ENCODE measurements at places on chromosomes 6 and 20.

DNA sequence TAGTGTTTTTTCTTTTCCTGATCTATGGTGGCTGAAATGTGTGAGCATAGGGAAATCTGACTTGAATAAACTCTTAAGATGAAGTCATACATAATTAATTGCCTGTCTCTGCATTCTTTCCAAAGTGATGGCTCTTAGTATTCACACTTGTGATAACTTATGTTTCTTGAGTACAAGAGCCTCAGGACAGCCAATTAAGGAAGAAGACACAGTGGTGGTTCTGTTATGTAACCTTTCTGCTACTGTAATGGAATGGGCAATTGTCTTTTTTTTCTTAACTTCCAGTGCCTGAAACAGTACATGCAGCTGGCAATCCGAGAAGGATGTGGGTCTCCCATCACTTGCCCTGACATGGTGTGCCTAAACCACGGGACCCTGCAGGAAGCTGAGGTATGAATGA lies 40.1 kb downstream of the RNF144B start:
- no peak for DNase-seq

GRCh38 chr20:3847429-3847940 lies 851 bp downstream of the MAVS start:
- no peak for DNase-seq

DNA sequence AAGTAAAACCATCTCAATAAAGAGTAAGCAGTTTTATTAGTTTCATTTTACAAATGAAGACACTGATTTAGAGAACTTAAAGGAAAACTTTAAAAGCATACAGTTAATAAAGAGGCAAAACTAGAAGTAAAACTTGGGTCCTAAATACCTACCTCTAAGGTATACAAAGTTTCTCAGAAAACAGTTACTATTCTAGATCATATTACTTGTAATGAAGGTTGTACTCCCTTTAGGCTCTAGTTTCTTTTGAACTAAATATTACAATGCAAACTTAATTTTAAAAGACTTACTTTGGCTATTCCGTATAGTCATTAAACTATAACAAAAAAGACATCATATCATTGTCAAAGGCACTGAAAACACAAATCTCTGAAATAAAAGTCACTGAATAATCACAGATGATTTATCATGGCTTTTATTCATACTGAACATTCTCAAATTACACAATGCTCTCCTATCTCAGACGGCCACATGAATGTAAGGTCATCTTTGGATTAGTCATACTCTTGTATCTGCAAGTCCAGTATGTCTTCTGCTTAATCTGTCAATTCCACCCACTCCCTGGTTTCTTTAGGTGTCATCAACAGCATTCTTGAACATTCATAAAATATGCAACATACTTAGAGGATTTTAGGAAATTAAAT lies 361.6 kb upstream of the RUNX2 start:
- DNase-seq = no peak

DNA sequence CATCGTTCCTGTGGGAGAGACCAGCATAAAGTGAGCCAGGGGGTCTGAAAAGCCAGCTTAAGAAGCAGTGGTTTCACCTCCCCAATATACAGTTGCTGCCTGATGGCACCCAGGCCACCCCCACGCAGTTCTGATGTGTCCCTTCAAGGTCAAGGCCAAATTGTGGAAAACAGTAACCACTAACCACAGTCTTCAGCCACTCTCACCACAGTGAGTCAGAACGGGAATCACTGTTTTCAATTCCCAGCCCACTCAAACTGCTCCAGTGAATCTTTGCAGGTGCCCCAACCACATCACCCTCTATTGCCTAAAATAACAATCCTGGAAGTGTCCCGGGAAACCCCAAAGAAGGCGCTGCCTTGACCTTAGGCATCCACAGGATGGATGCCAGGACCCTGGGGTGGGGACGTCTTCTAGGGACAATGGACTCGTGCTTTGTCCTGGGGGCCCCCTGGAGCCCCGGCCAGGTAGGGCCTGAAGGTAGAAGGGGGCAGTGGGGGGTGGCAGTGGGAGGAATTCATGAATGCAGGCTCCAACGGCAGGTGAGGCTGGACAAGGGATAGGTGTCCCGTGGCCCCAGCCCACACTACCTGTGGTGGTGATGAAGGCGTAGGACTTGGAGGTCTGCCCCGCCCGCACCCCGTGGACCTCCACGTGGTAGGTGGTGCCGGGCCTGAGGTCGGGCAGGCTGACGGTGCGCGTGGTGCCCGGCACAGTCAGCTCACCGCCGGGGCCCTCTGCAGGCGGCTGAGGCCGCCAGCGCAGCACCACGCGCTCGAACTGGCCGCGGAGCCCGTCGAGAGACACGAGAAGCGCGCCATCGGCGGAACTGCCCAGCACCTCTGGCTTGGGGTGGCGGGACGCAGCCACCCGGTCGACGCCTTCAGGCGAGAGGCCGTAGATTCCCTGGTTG lies 22.2 kb downstream of the TNXB start:
- DNase-seq = no peak

DNA sequence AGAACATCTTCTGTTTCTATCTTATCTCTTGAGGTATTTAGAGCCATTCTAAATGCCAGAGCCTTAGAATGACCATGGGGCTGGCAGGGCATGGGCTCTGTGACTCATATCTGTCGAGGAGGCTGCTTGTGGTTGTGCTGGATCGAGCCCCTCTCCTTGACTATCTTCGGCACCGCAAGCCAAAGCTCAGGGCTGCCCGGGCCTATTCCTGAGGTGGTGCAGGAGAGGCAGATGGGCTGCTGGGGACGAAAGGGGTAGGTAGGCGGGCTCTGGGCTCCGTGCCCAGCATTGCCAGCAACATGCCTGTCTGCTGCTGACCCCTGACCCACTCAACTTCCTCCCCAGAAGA lies 89.9 kb downstream of the NOL4L start:
- no peak for DNase-seq

DNA sequence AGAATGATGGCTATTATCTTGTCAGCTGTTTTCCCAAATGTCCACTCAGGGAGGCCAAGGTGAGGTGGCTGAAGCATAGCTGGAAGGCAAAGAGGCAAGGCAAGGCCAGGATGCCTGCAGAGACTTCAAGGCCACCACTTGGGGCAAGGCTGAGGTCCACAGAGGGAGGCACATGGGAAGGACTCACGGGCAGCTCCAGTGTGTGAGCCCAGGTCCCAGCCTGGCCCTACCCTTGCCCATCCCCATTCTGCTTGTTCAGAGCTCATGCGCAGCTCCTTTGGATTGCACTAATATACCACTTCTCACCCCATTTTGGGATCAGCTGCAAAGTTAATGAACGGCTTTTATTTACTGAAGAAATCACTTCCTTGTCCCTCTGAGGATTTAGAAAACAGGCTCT lies 111.1 kb upstream of the KCNK16 start:
- no peak for DNase-seq

GRCh38 chr6:134472046-134472445 lies 154.1 kb upstream of the SGK1 start:
- DNase-seq = no peak

DNA sequence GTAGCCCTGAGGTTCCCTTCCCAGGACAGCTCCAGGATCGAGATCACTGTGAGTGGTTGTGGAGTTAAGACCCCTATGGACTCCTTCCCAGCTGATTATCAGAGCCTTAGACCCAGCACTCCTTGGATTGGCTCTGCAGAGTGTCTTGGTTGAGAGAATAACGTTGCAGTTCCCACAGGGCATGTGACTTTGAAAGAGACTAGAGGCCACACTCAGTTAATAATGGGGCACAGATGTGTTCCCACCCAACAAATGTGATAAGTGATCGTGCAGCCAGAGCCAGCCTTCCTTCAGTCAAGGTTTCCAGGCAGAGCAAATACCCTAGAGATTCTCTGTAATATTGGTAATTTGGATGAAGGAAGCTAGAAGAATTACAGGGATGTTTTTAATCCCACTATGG lies 5.2 kb upstream of the BTN2A2 start:
- no peak for DNase-seq

DNA sequence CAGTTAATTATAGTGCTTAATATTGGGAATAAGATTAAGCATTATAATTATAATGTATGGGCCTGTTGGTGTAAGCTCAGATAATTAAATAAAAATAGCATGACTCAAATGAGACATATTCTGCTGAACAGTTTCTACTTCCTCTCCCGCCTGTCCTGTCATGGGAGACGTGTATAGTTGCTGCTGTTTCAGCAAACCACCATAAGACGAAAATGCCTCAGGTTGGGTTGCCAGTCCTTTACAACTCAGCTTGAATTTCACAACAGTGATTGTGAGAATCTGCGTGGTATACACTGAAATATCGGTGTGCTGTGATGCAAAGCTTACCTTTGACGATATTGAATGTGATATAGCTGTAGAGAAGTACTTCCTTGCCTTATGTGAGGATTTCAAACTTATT lies 99.5 kb downstream of the POPDC3 start:
- DNase-seq = no peak

DNA sequence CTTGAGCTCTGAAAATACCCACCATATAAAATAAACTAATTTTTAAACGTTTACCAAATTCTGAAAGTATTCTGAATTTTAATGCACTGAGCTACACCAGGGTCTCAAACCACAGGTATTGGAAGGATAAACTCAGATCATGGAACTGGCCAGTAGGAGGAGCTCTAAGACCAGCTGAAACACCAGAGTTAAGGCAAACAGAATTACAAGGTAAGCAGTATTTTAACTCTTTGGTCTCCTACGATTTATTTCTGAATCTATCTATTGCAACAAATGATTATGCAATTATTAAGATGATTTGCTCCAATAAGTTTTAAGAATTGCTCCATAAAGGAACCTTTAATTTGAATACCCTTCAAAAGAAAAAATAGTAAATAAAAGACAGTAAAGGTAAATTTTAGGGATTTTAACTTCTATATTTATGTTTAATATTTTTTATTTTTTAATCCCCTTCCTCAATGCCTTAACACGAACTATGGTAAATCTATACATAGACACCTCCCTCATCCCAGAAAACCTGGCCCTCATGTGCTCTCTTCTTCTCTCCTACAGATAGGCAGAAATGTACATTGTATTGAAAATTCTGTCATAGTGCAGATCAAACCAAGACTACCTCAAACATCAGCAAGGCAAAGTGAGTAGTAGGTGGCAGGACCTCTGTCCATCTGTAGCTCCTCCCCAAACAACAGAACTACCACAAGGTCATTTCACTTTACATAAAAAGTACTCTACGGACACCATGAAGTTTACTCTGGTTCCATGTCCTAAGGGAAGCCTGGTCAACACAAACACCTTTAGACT lies 58.4 kb downstream of the SMLR1 start:
- no peak for DNase-seq

GRCh38 chr6:23441808-23442461 lies 684.1 kb upstream of the NRSN1 start:
- no peak for DNase-seq

GRCh38 chr20:8145246-8146168 lies 13.4 kb downstream of the PLCB1 start:
- no peak for DNase-seq

DNA sequence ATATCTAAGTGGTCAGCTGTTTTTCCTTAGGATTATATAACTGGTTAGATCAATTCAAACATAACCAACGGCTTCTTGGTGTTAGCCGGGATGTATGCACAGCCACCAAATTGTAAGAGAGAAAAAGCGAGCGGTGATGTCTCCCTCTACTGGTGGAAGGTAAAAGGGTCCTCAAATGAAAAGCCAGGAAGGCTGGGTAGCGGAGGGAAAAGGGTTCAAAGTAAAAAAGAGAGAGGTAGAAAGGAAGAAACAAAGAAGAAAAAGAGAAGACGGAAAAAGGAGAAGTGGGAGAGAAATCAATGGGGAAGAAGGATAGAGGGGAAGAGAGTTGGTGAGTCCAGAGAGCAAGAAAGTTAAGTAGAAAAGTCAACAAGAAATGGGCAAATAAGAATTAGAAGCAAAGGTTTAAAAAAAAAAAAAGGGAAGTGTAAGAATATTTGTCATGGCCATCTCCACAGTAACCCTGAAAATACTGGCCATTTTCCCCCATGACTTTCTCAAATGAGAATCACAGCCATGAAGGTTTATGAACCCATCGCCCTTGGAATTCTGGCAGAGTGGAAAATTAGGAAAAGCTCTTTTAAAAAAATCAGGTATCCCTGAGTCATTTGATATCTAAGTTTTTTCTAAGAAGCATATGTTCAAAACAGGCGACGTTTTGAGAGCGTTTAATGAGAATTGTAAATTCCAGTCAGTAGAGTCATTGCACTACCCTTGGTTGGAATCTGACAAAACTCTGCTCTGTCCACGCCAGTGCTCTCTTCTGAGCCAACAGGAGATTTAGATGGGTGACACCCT lies 155.6 kb upstream of the SNX9 start:
- DNase-seq = no peak

DNA sequence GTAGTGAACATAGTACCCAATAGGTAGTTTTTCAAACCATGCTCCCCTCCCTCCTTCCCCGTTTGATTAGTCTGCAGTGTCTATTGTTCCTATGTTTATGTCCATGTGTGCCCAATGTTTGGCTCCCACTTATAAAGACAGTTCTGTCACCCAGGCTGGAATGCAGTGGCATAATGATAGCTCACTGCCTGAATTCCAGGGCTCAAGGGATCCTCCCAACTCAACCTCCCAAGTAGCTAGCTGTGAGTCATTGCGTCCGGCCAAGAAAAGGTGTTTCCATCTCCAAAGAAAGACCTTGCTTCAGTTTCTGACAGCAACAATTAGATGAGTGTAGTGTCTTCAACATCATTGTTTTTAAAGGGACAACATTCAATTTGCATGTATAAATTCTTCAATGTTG lies 131.1 kb upstream of the CEP162 start:
- no peak for DNase-seq

DNA sequence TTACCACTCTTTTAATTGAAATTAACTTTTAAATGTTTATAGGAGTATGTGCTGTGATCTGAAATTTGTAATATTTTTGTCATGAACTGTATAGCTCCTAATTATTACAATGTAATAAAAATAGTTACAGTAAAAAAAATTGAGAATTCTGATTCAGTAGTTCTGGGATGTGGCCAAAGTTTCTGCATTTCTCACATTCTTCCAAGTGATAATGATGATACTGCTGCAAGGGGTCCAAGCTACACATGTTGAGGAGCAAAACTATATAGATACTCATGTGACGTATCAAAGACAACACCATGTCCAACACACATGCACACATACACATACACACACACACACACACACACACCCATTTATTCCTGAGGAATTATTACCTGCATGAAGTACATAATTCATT lies 71.0 kb upstream of the FAM83B start:
- no peak for DNase-seq
